ENCODE measurements at places on chromosomes 2 and 18.
A peak's percentile ranks its signal among the peaks of the same experiment; 100 is the strongest.

DNA sequence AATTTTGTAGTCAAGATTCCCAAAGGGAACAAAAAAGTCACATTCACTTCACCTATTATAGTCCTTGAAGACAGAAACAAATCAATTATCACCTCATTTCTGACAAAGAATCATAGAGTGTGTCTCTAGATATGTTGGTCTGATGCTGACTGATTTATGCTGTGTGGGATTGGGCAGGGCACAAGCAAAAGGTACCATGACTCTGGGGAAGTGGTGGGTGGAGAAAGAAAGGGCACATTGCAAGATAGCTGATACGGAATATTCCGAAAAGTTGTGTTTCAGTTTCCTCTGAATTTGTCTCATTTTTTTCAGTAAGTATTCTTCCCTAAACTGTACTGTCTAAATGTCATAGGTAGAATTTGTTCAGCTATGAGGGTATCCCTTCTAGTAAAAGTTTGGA is 268.0 kb downstream of the MREG start:
- no peak for DNase-seq

GRCh38 chr2:230828272-230828961 is 36.3 kb upstream of the ITM2C start:
- DNase-seq = no peak

- no peak for DNase-seq
Measured at GRCh38 chr2:197307933-197308521, 2.6 kb downstream of the ANKRD44 start.

DNA sequence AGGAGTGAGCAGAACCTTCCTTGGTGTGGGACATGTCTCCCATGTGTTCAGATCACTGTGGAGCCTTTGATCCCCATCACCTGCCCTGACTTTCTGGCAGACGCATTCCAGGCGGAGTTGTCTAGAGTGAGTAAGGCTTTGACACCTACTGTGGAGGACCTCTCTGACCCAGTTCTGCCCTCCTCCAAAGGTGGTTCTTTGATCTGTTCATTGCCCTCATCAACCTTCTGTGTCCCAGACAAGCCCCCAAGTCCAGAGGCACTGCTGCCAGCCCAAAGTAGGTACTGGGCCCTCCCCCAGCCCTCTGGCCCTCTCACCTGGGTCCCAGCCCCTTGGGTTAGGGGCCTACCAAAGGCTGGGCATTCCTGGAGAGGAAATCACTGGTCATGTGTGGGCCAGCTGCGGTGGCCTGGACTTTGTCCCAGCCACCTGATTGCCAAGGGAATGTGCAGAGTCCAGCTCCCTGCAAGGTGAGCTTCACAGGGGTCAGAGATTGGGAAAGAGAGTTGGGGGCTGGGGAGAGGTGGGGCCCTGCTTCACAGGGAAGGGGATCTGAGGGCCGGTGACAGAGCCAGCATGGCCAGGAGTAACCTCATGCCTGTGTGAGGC is 12.1 kb upstream of the FAHD2A start:
- no peak for DNase-seq

DNA sequence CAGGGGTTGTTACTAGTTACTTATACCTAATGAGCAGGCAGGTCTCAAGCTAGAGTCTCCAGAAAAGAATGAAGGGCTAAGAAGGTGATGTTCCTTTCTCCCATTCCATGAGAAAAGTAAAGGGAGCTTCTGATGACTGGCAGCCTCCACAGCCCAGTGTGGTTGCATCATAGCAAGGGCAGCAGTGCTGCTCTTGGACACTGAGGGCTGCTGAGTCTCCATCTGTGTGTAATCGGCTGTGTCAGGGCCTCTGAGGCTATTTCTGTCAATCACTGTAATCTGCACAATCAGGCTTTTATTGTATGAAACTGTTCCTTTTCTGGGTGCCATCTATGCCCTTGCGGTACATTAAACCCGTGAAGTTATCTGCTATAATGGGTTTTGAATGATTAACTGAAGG is 164.1 kb upstream of the FBXO11 start:
- DNase-seq = no peak

DNA sequence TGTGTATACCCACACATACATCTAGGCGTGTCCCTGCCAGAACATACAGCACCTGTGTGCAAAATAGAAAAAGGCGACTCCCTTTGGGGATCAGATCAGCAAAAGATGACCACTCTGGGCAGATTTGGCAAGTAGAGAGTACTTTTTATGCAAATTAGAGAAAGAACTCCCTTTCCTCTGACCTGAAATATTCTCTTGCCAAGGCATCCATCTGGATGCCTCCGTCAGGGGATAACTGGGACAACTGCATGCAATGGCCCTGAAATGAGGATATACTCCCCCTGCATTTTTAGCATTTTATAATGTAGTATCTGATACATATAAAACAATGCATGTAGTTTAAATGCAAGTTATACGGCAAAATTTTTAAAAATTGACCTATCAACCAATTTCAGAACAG is 247.7 kb downstream of the ICOS start:
- no peak for DNase-seq

DNA sequence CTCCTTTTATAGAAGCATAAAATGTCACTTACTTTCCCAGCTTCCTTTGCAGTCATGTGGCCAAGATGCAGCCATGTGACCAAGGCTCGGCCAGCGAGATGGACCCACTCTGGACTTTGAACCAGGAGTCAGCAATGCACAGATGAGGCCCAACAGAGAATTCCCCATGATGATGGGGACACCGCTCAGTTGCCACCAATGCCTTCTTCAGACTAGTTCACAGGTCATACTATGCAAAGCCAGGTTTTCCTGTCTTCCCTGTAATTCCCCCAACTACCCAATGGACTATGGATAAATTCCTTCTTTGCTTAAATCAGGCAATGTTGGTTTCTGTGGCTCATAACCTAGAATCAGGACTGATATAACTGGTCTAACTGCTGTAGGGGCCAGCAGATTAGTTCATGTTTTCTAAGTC is 22.5 kb upstream of the REL start:
- DNase-seq = no peak

- no peak for DNase-seq
Measured at GRCh38 chr2:12081481-12082210, 335.2 kb downstream of the LPIN1 start.

- no peak for DNase-seq
Measured at GRCh38 chr2:45654250-45654649, 2.8 kb downstream of the PRKCE start.

DNA sequence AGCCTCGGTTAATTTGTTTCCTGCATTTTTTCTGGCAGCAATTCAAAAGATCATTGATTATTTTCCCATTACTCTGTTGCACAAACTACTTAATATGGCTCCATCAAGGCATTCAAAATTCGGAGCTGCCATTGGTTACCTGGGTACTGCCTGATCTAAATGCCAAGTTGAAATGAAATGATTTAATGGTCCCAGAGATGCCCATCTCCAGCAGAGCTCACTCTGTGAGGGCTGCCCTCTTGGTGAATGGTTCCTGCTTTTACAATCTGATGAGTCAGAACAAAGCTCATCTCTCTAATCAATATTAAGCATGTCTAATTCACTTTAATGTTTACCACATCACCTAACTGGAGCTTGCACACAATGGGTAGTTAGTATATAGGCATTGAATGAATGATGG is 126.1 kb downstream of the CTNNA2 start:
- DNase-seq = no peak

- no peak for DNase-seq
Measured at GRCh38 chr18:9453283-9453682, 22.0 kb upstream of the RALBP1 start.

DNA sequence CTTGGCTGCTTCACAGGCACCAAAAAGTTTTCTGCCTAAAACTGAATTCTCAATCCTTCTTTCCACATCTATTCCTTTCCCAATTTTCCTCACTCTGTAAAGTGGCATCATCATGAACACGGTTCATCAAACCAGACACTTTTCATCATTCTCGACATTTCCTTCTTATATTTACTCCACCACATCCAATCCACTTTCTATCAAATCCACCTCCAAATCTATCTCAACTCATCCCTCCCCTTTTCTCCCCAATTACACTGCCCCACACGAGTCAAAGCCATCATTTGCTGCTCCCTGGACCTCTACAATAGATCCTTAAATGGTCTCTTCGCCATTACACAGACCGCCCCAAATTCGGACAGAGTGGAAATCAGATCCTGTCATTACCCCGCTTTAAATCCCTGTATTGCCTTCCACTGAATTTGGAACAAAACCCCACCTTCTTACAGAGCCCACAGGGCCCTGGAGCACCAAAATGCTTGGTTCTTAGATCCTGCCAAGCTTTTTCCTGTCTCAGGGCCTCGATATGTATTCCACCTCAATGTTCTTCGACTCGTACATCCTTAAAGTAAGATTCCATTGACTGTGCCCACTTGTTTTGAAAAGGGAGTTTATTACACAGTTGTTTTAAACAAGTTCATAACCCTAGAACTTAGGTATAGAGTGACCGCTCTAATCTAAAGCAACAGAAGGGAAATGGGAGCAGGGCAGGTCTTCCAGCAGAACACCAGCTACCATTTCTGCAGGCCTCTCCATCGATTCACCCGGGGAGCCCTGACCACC is 856 bp downstream of the ACAA2 start:
- DNase-seq = peak; percentile 32

GRCh38 chr2:27485496-27485895 is 4.0 kb downstream of the IFT172 start:
- no peak for DNase-seq

DNA sequence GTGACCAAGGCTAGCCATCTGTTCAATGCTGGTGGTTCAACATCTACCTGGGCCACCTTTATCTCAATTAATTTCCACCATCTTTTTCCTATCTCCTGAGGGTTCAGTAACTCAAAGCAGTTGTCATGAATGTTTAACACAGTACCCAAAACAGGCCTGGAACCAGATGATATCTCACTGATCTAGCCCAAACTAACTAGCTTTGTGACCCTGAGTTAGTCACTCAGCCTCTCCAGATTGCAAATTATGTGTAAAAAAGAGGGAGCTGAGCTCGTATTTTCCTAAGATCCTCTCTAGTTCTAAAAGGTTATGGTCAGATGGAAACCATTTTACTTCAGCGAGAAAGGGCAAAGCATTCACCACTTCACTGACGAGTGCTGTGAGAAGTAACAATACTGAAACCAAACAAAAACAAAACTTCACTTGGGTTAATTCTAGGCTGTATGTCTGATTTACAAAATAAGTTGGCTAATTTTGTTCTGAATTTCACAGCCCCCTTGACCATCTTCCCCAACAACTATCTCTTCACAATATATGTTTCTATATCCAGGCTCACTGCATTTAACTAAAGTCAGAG is 14.8 kb downstream of the SPRED2 start:
- DNase-seq = no peak

GRCh38 chr2:235988271-235989015 is 179.7 kb downstream of the GBX2 start:
- DNase-seq = no peak

DNA sequence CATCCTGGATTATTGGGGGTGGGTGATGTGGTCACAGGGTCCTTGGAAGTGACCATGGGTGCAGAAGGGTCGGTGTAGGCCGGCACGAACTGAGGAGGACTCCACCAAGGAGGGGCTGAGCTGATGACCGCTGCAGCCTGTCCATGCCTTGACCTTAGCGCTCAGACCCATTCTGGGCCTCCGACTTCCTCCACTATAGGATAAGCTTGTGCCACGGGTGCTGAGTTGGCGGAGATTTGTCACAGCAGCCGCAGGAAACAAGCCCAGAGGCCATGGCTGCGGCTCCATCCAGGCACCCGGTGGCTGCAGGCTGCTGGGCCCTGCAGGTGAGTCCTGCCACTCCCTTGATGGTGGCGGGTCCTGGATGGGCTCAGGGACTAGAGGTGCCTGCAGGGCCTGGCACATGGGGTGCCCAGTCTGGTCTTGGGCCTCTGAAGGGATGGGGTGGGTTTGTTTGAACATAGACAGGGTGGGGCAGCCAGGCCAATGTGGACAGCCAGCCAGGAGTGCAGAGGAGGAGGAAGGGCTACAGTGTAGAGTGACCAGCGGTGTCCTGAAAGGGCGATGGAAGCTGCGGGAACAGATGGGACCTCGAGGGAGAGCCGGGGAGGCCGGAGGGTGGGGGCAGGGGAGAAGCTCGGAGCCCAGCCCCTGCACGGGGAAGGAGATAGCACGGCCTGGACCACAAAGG is 84.8 kb downstream of the SEPTIN10 start:
- DNase-seq = no peak

DNA sequence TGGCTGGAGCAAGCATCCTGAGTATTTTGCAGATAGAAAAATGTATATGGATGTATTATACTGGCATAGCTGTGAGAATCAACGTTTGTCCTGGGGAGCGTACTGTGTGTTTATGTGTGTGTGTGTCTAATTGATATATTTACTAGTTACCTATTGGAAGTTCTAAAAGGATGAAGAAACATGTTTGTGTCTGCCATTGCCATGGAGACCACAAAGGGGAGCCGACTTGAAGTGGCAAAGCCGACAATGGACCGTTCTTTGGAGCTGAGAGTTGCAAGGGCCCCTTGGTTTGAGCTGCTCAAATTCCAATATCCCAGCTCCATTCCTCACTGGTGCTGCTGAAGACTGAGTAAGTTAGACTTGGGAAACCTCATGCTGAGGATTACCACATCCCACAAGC is 14.3 kb upstream of the SLC25A52 start:
- DNase-seq = no peak

DNA sequence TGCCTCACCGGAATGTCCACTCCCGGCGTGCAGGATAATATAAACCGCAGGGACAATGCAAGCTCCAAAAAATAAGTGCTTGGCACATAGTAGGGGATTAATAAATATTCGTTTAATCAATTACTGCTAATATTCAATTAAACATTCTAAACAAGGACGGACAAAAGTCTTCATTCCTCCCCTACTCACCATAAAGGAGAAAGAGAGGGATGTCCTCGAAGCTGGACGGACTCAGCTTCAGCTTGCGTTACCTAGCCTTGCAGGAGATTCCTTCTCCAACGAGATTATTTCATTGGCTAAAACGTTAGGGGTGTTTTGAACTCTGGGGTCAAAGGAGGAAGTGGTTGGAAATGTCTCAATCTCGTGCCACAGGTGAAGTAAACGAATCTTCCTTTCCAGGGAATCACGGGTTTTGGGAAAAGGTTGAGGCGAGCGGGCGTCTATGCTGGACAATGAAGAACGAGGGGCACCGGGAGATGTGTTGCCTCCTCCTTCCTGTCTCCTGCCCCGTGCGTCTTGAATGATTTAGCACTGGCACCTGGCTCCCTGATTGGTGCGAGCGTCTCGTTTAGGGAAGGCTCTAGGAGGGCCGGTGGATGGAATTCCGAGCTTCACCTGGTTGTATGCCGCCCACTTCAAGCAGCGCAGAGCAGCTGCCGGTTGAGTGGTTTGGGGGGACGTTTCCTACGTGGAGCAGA is 2.0 kb upstream of the GAD1 start:
- no peak for DNase-seq

Measured in lung microvascular endothelial cell (primary cell).